ENCODE measurements at places on chromosomes 3 and 15. TPM values are rescaled to one million over a fixed set of nuclear protein-coding genes. Genes with fewer than 3 reads are reported as not detected.

DNA sequence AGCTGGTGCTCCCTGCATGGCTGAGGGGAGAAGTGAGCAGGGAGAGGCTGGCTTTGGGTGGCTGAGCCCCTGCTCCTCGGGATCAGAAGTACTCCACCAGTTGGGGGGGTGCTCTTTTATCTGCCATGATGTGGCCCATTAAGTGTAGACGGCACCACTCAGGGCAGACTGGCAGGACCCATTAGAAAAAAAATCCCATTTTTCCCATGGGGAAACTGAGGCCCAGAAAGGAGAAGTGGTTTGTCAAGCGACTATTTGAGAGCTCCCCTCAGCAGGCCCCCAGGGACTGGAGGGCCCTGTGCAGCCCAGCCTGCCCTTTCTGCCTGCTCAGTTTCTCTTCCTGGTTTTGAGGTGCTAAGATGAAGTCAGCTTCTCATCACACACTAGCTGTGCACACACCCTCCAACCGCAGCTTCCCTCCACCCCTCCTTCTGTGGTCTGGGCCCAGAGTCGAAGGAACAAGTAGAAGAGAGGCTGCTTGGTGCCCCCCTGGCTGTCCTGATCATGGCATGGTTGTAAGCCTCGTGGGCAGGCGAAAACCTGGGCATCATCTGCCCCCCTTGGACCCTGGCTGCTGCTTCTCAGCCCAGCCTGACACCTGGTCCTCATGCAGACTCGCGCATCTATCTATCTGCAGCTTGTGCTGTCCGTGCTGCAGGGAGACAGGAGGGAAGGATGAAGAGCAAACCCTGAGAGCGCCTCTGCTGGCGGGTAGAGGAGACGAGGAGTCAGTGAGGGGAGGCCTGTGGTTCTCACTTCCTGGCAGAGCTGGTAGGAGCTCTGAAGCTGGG is 5.6 kb downstream of the CSK start:
- H3K27ac ChIP-seq = no peak overlapping the region
- no peak for DNase-seq
- no peak overlapping the region for H3K4me3 ChIP-seq

USP4 gene
- total RNA-seq = 61.3 TPM

- H3K4me3 ChIP-seq = no peak overlapping the region
- H3K27me3 ChIP-seq = no peaks in the 10 kb centered on the region
- DNase-seq = no peak
- no peak overlapping the region for H3K27ac ChIP-seq
- peaks cover 3% of the 10 kb centered on the region for H3K4me1 ChIP-seq
Measured at GRCh38 chr3:25378786-25379311, 49.2 kb upstream of the RARB start.

DNA sequence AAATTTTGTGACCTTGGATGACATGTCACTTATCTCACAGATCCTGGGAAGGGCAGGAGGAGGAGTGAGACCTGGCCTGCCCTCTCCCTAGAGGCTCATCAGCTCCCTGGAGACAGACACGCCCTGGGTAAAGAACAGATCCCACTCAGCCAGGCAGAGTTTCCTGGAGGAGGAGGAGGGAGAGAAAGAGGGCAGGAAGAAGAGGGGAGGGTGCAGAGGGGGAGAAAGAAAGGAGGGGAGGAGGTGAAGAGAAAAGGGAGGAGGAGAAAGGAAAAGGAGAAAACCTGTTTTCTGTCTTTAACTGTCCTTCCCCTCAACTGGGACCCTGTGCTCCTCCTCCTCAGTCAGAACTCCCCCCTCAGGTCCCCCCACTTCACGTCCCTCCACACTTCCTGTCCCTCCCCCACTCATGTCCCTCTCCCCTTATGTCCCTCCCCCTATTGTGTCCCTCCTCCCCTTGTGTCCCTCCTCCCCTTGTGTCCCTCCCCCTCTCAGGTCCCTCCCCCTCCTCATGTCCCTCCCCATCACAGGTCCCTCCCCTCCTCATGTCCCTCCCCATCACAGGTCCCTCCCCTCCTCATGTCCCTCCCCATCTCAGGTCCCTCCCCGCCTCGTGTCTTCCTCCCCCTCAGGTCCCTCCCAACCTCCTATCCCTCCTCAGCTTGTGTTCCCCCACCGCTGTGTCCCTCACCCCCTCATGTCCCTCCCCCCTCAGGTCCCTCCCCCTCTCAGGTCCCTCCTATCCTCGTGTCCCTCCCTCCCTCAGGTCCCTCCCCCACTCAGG is 52.3 kb upstream of the CGNL1 start:
- no peaks in the 10 kb centered on the region for H3K36me3 ChIP-seq
- H3K27ac ChIP-seq = no peak overlapping the region
- DNase-seq = no peak
- H3K4me3 ChIP-seq = no peak overlapping the region
- H3K27me3 ChIP-seq = no peaks in the 10 kb centered on the region

DNA sequence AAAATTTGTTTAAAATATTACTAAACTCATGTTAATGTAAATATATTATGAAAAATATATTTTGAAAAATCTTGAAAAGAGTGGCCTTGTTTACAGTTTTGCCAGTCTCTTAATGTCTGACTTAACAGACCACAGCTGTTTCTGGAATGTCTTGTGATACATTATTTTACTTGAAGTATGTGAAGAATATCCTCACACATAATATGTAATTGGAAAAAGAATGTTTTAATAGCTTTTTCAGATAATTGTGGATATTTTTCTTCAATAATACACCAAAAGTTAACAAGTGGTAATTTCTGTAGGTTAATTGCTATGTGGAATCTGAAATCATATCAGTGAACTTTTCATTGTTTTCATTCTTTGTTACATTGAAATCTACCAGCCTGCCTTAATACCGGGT is 101.3 kb downstream of the UBE2E2 start:
- no peaks in the 10 kb centered on the region for H3K27me3 ChIP-seq
- H3K4me3 ChIP-seq = no peak overlapping the region
- H3K27ac ChIP-seq = no peak overlapping the region
- no peak for DNase-seq

- H3K4me3 ChIP-seq = no peak overlapping the region
- no peaks in the 10 kb centered on the region for H3K4me1 ChIP-seq
- H3K27me3 ChIP-seq = no peaks in the 10 kb centered on the region
- no peak overlapping the region for H3K27ac ChIP-seq
- no peaks in the 10 kb centered on the region for H3K36me3 ChIP-seq
Measured at GRCh38 chr3:101261506-101261905, 58.9 kb downstream of the IMPG2 start.
